A549 (cell line): ENCODE measurements at places on chromosomes 16 and 17. TPM values are rescaled to one million over a fixed set of nuclear protein-coding genes. Genes with fewer than 3 reads are reported as not detected.

DNA sequence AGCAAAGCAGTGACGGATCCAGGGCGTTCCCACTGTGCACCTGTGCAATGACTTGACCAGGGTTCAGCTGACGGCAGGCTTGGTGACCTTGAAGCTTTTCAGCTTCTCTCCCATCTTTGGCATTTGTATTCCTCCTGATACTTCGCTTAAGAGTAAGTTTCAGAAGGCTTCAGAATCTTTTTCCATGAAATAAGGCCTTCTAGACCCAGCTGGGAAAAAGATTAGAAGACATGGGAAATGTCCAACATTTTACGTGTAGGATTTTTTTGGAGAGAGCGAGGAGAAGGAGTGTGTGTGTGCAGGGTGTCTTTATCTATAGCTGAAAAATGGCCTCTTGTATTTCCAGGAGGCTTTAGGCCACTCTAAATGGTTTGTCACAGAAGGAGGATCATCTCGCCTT, 104.1 kb downstream of the BANP start:
- no peak for DNase-seq

GRCh38 chr17:51120739-51121619, at the start of gene SPAG9:
TSS of gene SPAG9 (minus strand) at chr17:51120868. CDS start at chr17:51120656, 212 bp downstream.
- peak; percentile 97 for DNase-seq

DNA sequence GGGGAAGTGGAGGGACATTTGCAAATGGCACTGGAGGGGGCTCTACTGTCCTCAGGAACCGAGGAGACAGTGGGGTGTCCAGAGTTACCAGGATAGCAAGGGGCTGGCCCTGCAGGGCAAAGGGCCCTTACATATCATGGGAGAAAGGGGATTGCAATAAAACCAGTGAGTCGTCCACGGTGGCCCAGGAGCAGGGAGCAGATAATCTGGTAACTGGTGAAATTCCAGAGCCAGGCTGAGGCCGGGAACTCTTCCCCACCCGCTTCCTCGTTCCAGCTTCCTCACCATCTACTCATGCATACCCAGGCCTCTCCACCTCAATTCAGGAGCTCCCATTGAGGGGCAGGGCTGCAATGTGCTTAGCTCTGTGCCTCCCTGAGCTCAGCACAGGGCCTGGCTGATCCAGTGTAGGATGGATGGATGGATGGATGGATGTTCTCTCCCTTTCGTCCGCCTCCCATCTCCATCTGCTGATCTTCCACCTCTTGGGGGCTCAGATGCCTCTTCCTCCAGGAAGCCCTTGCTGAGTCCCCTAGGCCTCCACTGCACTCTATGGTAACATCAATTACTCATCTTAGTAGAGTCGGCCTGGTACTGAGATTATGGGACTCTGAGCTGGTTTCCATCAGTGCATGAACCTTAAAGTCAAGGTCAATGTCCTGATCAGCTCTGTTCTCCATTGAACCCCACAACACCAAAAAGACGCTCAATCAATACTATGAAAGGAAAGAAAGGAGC, 41.2 kb upstream of the NDRG4 start:
- DNase-seq: no peak

Gene LPO
- not detected in 3 replicates for polyA plus RNA-seq

DNA sequence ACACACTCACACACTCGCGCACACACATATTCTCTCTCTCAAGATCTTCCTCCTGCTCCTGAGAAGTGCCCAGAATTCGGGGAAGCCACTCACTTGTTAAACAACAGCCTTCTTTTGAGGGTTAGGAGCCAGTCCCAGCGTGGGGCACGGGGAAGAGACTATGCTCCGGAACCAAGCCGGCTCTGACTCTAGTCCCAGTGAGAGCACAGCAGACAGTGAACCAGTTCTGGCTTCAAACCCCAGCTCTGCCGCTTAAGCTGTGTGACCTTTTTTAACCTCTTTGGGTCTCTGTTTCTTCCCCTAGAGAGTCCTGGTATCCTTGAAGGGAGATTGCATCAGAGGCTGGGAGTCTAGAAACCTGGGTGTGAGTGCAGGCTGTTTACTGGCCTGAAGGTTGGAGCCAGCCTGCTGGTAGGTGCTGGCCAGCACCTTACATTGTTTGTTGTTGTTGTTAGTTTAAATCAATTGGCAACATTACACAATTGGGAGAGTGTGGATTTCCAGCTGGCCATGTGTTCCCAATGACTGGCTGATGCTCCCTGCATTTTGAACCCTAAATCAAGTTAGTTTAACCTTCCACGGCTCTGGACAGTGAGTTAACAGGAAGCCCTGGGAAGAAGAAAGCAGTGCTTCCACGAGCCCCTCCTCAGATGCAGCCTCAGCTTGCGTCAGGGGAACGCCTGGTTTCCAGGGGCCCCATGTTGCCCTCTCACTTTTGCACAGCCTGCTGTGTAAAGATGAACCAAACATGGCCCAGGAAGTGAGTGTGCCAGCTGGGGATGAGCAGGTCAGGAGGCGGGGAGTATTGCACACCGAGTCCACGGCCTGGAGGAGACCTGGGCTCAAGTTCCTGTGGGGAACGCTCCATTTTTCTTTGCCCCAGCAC, 71.5 kb downstream of the GAS7 start:
- DNase-seq: no peak

GRCh38 chr16:6611535-6611934, 721.1 kb upstream of the RBFOX1 start:
- peak; percentile 2 for DNase-seq

- no peak for DNase-seq
Observed at GRCh38 chr17:64185101-64185500, 55.2 kb upstream of the ERN1 start.

Gene HIGD1B
- not detected in 3 replicates for polyA plus RNA-seq

Gene PRR35
- polyA plus RNA-seq: 0.04 to 0.10 TPM (median 0.04 TPM) in 3 replicates

- DNase-seq: no peak
Observed at GRCh38 chr16:2436110-2436509, 6.9 kb downstream of the CCNF start.

GRCh38 chr17:14579716-14580115, 278.8 kb downstream of the HS3ST3B1 start:
- no peak for DNase-seq

Gene SBK1
- 0.28 to 0.45 TPM (median 0.43 TPM) in 3 replicates for polyA plus RNA-seq

Gene TMED6
- polyA plus RNA-seq: 0.19 to 0.44 TPM (median 0.20 TPM) in 3 replicates

DNA sequence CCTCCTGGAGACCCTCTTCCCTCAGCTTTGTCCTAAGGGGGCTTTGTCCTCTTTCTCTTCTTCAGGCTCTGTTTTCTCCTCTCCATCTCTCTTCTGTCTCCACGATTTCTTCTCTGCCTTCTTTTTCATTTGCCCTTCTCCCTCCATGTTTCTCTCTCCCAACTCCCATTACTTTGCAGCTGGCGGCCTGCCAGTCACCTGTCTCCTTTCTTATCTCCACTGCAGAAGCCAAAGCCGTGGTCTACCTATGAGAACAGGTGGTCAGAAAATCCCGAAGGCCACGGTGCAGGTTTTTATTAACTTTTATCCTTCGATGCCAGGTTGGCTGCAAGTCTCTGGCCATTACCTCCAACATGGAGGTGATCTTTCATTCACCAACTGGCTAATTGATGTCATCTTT, 45.1 kb downstream of the FZD2 start:
- no peak for DNase-seq

Gene TRPV3
- polyA plus RNA-seq: 0.44 to 0.54 TPM (median 0.46 TPM) in 3 replicates

- DNase-seq: no peak
Observed at GRCh38 chr17:2414446-2415064, 13.7 kb upstream of the MNT start.

Gene TEX14
- polyA plus RNA-seq: 0.03 to 0.08 TPM (median 0.04 TPM) in 3 replicates

Gene LGALS9B
- not detected in 3 replicates for polyA plus RNA-seq

Gene CES5A
- polyA plus RNA-seq: not detected in 3 replicates

DNA sequence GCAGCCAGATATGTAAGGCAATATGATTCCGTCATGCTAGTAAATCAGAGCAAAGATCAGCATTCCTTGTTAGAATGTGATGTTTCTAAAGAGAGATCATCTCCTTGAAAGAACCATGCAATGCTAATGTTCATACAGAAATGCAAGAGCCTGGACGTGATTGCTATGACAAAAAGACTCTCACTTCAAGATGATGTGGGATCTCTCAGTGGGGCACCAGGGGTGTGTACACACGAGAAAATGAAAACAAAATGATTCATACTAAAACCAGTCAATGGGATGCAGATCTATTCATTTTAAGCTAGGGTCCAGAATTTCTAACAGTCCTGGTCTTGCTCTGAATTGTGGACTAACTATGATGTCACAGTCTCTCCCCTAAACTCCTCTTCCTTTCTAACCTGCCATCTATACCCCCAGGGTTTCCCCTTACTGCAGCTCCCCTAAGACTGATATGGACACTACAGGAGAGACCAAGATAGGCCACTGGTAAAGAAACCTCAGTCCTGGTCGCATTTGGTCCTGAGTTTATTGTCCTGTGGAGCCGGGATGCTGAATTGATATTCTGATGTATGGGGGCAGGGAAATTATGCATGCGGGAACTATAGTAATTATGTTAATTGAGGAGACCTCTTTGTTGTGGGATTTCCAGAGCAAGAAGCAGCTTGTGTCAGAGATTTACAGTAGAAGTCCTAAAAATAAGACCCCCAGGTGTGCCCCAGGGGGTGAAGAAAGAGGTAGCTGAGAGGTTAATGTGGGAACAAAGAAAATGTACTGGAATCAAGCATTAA, 179.0 kb downstream of the PMP22 start:
- DNase-seq: no peak

Gene C16orf86
- 0.05 to 0.21 TPM (median 0.06 TPM) in 3 replicates for polyA plus RNA-seq

Gene CACNA1H
- polyA plus RNA-seq: 11.7 to 15.8 TPM (median 14.1 TPM) in 3 replicates

DNA sequence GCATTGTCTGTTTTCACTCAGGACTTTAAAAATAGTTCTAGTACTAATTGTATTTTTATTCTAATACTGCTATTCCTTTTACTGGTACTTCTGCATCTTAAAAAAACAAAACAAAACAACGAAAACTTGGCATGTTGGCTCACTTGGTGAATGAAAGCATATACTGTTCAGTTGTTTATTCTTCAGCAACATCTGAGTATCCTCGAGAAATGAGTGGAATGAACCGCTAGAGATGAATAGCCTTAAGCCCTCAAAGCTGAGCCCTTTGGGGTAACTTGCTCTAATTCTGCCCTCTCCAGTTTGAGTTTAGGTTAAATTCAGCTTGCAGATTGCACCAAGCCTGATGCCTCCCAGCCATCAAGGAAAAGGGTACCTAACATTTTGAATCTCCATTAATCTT, 126.5 kb downstream of the WWOX start:
- DNase-seq: no peak

Gene ZNF423
- 0.04 to 0.15 TPM (median 0.14 TPM) in 3 replicates for polyA plus RNA-seq

GRCh38 chr17:16313139-16314090, 39.9 kb downstream of the CENPV start:
- peak; percentile 19 for DNase-seq

GRCh38 chr17:44884941-44885340, 14.3 kb downstream of the EFTUD2 start:
- DNase-seq: no peak

- DNase-seq: peak; percentile 78
Observed at GRCh38 chr16:75385507-75386152, 47.7 kb downstream of the CFDP1 start.

- DNase-seq: no peak
Observed at GRCh38 chr17:74641224-74641957, 17.9 kb upstream of the CD300E start.

- no peak for DNase-seq
Observed at GRCh38 chr17:42779304-42779935, 990 bp upstream of the WNK4 start.

DNA sequence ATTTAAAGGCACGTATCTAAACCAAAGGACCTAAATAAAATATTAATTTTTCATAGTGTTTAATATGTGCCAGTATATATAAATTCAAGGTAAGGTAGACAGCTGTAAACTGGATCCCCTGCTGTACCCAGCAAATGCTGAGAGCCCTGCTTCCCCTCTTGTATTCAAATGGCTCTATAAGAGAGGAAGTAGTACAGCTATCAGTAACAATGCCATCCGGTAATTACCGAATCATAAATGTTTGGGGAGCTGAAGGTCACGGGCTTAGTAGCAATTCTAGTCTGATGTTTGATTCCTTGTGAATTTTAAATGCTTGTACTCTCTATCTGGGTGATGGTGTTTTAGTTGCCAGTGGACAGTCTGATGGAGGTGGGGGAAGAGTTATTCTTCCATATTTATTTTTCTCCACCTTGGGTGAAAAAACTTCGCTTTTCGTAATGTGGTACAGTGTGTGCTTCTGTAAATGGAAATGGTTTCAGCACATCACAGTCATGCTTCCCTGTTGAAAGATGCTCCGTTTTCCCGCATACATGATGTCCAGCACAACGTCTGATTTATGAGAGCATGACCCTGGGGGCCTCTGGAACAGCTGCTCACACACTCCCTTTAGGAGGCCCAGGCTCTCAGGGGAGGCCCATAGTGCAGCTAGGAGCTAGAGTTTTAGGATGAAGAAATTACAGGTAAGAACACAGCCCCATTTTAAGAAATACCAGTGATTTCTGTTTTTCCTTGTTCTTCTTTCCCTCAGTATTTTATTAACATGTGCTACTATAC, 423.9 kb downstream of the WWOX start:
- no peak for DNase-seq

DNA sequence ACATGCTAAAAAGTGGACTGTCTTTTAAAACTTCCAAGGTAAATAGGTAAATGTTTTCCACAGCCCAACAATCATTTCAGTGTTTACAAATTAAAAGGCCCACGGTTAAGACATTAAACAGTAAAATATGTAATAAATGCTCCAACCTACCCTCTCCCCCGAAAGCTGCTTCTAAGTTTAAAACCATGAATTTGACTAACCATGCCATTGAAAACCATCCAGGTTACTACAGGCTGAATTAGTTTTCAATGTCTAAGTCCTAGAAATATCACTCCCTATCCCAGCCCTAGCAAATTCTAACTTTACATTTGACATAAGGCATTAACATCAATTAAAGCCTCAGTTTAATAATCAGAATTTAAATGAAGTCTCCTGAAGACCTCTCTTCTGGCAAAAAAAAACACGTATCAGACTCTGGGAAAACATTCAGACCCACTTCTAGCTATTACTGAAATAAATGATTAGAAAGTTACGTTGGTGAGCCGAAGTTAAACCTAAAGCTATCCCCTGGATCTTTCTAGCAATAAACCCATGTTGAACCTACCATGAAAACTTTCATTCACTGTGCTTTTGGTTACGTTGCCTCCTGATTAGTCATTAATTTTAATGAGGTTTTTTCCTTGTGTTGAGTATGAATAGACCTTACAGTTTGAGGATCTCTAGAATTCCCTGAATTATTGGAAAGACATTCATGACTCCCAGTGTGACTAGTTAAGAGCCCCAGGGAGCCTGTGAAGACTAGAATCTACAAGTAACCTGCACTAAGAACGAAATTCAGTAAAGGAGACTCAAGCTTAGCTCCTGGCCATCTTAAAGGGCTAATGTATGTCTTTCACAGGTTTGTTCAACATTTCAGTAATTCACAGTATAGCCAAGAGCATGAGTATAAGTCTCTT, 1.7 kb upstream of the POLG2 start:
- no peak for DNase-seq
